ENCODE measurements at places on chromosomes 4 and X. TPM values are rescaled to one million over a fixed set of nuclear protein-coding genes. Genes with fewer than 3 reads are reported as not detected.

DNA sequence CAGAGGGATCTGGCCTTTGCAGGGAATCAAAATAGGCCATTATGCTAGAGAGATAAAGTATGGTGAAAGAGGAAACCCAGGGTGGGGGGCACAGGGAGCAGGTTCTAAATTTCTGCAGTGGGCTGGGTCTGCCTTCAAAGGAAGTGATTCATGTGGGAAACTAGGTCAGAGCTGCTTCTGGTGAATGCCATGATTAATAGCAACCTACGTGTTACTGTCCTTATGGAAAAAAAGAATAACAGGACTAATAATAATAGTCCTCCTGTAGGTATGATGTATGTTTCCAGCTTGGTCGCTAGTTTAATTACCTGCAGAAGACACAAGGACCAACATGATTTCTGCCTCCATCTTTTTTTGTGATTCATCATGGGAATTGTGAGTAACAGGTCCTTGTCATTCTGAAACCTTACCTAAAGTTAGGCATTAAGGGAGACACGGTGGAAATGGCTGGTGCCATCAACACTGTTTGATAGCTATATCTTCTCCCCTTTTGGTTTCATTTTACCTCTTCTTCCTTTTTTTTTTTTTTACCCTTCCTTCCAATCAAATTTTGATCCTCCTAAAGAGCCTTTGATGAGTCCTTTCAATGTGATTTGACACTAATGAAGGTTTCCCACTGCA lies 180.4 kb downstream of the CPEB2 start:
- no peak overlapping the region for H3K27ac ChIP-seq
- no peak overlapping the region for H3K4me3 ChIP-seq
- H3K36me3 ChIP-seq = no peaks in the 10 kb centered on the region
- no peak for DNase-seq
- H3K4me1 ChIP-seq = no peaks in the 10 kb centered on the region

The CXCL11 gene
- total RNA-seq = not detected

The FAT1 gene
- 34.3 TPM for total RNA-seq

DNA sequence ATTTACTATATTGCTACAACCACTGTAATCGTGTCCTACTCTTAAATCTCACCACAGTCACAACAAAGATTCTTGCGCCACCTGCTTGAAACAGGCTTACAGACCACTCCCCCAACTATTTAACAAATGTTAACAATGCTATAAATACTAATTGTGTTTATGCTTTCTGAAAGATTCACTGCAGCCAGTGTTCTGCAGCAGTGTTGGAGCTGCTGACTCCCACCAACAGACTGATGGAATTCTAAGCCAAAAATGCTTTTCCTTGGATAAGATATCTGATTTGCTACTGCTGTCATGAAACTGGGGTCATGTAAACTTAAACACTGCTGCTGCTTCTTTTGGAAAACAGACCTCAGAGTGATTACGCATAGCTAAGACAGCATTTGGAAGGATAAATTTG lies 244.2 kb upstream of the MAB21L2 start:
- DNase-seq = no peak
- H3K27me3 ChIP-seq = no peaks in the 10 kb centered on the region
- peaks cover 3% of the 10 kb centered on the region for H3K4me1 ChIP-seq
- H3K36me3 ChIP-seq = no peaks in the 10 kb centered on the region
- no peak overlapping the region for H3K4me3 ChIP-seq
- H3K27ac ChIP-seq = no peak overlapping the region

- no peaks in the 10 kb centered on the region for H3K36me3 ChIP-seq
- H3K27me3 ChIP-seq = peaks cover 2% of the 10 kb centered on the region
- no peak overlapping the region for H3K4me3 ChIP-seq
Observed at GRCh38 chrX:30822764-30823163, 66.3 kb downstream of the TAB3 start.

- no peaks in the 10 kb centered on the region for H3K4me1 ChIP-seq
- H3K27ac ChIP-seq = no peak overlapping the region
- H3K4me3 ChIP-seq = no peak overlapping the region
- DNase-seq = no peak
- peaks cover 3% of the 10 kb centered on the region for H3K27me3 ChIP-seq
Observed at GRCh38 chr4:25580633-25581467, 74.8 kb upstream of the SLC34A2 start.

The ATXN3L gene
- not detected for total RNA-seq
